ENCODE measurements at places on chromosomes 6 and 20. TPM values are rescaled to one million over a fixed set of nuclear protein-coding genes. Genes with fewer than 3 reads are reported as not detected.

Gene HLA-DRA
- 2.8 TPM for total RNA-seq

DNA sequence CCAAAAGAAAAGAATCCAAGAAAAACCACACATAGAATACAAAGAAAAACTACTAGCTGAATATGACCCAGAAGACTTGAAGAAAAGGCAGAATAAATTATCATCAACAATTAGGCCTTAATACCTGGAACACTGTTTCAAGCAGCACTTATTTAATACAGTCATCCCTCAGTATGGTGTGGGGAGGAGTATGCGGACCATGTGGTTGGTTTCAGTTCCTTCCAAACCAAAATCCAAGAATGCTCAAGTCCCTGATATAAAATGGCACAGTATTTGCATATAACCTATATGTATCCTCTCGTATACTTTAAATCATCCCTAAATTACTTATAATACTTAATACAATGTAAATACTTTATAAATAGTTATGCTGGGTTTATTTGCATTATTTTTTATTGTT lies 16.1 kb downstream of the CDK19 start:
- DNase-seq: no peak

DNA sequence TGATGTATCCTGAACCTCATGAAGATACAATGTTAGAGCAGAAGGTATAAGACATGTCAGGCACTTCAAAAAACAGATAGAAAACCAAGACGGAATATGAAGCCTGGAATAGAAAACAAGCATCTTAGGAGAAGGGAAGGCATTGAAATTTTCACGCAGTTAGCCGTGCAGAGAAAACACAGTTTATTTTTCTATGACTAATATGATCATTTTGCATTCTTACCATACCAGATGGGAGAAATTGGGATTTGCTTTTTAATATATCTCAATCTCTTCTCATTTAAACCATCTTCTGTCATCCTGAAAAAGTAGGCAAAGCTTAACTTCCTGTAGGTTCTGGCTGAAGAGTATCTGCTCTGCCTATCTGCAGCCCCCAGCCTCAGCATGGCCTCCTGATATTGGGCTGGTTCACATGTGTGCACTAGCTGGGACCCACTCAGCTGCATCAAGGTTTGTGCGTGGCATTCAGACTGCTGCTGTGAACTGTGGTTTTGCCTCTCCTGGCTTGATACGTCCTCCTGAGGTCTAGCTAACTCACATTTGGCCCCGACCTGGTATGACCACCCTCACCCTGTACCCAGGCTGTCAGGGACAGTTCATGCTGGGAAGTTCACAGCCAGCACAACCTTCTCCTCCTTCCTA lies 392.5 kb upstream of the SASH1 start:
- DNase-seq: no peak

Gene AIF1
- 5.4 TPM for total RNA-seq

GRCh38 chr6:124002377-124003081 lies 198.9 kb downstream of the NKAIN2 start:
- DNase-seq: no peak

DNA sequence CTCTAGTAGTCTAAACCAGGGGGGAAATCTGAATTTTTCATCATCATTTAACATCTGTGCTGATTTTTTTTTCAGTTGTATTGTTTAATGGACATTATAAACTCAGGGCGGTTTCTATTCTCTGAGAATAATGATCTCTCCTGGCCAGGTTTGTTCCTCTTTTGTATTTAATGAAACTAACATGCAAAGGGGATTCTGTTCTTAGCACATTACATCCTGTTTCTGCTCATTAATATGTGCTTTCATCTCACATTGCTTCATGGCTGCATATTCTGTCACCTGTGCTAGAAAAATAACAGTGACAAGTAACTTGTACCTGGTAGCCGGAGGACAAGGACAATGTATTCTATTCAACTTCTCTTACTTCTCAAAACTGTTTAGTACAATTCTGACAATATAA lies 806 bp downstream of the HLA-DOB start:
- DNase-seq: no peak
